ENCODE measurements at places on chromosomes 1 and 21. TPM values are rescaled to one million over a fixed set of nuclear protein-coding genes. Genes with fewer than 3 reads are reported as not detected.

GRCh38 chr1:51952638-51953037 is 37.9 kb downstream of the RAB3B start:
- no peak for DNase-seq

- DNase-seq = peak; percentile 28
Observed at GRCh38 chr21:45607909-45608295, 35.6 kb upstream of the PCBP3 start.

Gene TP73
- total RNA-seq = 0.08 TPM

DNA sequence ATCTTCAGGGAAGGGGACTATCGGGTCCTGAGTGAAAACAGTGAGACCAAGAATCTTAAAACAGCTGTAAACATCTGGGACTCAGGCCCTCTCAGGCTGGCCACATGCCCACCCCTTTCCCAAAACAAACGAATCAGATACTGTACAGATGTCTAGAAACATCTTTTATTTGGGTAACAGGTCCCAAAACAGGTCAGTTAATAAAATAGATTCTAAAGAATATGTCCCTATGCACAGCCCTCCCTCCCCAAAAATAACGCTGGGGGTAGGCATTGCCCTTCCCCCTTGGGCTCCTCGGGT is 499 bp upstream of the CRTC2 start:
- DNase-seq = no peak
